ENCODE measurements at places on chromosomes 2 and 18.

GRCh38 chr2:204389120-204389519, 156.2 kb upstream of the PARD3B start:
- DNase-seq = no peak

GRCh38 chr2:36680012-36680411, 16.5 kb upstream of the VIT start:
- DNase-seq = no peak

- no peak for DNase-seq
Measured at GRCh38 chr2:109337221-109337620, 208.2 kb downstream of the SH3RF3 start.

- no peak for DNase-seq
Measured at GRCh38 chr2:85356186-85356585, 1.6 kb downstream of the ELMOD3 start.

- no peak for DNase-seq
Measured at GRCh38 chr2:118168615-118169014, 80.3 kb downstream of the INSIG2 start.

DNA sequence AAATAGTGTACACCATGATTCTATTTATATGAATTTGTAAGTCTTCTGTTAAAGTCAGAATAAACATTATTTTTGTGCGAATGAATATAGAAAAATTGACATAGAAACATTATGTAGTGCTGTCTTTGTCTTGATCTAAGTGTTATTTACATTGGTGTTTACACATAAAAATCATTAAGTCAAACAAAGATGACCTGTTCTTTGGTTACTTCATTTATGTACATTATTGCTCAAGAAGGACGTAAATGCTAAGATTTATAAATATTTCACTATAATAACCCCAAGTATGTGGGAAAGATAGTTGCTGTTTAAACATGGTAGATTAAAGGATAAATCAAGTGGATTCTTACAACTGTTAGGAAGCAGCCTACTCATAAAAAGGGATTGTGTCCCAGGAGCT, 536.8 kb upstream of the DSEL start:
- no peak for DNase-seq

- DNase-seq = no peak
Measured at GRCh38 chr2:216829533-216829932, 30.3 kb downstream of the TNP1 start.

DNA sequence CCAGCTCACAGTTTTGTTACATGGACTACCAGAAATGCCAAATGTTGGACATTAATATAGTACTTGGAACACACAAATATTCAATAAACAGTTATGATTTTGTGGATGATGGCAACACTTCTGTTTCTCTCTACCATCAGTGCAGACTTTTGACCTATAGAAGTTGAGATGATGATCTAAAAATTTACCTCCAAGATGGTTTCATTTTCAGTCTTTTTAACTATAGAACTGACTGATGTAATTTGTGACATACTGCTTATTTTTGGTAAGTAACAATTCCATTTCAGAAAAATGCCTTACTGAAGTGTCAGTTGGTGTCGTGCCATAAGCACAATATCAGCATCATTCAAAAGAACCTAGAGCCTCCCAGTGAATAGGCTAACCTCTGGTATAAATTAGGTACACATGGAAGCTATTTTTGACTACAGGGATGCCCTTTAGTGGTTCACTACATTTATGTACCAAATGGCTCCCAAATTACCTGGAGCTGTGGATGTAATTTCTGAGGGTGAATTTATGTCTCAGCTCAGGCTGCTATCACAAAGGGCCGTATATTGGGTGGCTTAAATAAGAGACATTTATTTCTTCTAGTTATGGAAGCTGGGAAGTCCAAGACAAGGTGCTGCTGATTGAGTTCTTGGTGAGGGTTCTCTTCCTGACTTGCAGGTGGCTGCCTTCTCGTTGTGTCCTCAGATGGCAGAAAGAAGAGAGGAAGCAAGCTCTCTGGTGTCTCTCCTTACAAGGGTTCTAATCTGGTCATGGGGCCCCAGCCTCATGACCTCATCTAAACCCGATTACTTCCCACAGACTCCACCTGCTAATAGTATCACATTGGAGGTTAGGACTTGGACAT, 66.5 kb downstream of the ALPK2 start:
- no peak for DNase-seq

- DNase-seq = no peak
Measured at GRCh38 chr18:63140038-63140450, 179.5 kb downstream of the BCL2 start.

DNA sequence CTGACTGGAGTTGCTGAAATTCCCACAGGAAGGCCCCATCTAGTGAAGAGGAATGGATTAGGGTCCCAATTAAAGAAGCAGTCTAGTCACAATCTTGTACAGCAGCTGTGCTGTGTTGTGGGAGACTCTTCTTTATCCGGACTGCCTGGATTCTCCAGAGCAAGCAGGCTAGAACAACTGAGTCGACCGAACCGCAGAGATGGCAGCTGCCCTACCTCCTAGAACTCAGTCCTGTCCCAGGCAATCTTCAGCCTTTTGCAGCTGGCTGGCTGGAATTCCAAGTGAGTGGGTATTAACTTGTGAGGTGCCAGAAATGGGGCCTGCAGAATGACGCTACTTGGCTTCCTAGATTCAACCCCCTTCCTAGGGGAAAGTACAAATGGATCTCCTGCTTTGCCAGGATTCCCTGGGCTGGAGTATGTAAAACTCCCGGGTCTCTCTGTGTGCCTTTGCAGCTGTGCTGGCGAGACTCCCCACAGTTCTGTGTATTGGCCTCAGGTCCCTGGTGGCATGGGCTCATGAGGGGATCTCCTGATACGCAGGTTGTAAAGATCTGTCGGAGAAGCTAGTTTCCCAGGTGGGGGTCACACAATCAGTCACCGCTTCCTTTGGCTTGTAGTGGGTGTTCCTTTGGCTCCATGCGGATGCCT, 1952.6 kb upstream of the LRRTM1 start:
- no peak for DNase-seq

- DNase-seq = no peak
Measured at GRCh38 chr18:12989397-12990122, 1.6 kb upstream of the CEP192 start.

DNA sequence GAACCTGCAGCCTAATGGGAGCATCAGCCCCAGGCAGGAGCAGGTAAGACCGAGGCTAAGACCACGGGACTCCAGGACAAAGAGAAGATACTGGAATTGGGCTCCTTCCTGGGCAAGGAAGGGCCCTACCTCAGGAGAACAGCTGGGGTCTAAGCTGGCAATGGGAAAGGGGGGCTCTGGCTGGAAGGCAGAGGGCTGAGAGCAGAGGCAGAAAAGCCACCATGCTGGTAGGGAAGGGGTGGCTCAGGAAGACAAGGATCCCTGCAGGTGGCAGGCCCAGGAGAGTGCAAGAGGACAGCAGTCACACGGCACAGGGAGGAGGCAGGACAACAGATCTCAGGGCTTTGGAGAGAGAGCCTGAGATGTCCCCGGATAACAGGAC, 203.5 kb downstream of the NDUFA10 start:
- DNase-seq = no peak

GRCh38 chr18:55316486-55317184, 271.4 kb downstream of the TCF4 start:
- no peak for DNase-seq

- DNase-seq = peak; percentile 46
Measured at GRCh38 chr18:80246445-80247392, 595 bp downstream of the PARD6G start.

DNA sequence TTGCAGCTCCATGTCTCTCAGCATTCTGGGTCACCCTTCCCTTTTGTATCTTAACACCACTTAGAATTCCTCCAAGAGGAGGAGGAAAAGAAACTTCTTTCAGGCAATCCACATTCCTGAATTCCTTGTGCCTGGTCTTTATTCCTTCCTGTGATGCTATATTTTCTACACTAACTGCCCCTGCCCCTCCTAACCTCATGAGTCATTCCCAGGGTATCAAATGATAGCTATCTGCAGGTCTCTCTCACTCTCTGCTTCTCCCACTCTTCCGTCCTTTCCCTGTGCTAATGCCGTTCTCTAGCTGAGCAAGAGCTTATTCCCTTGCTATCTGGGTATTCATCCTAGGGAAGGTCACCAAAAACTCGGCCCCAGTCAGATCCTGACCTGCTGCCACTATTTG, 395.0 kb upstream of the TCF4 start:
- no peak for DNase-seq

- DNase-seq = no peak
Measured at GRCh38 chr2:114007436-114007835, 117.5 kb downstream of the ACTR3 start.

DNA sequence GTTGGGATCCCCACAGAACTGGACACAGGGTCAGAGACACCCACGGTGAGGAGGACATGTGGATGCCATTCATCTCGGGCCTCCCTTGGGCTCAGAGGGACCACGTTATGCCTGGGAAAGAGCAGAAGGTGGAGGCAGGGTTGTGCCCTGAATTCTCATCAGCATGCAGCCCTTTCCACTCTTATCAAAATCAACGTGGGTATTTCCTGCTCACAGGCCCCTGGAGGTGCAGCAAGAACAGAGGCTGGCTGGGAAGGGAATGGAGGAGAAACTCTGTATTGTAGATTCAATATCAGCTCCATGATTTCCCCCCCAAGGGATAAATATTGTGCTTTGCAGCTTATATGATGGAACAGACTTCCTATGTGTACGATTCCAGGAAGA, 90.9 kb downstream of the SETBP1 start:
- DNase-seq = no peak

DNA sequence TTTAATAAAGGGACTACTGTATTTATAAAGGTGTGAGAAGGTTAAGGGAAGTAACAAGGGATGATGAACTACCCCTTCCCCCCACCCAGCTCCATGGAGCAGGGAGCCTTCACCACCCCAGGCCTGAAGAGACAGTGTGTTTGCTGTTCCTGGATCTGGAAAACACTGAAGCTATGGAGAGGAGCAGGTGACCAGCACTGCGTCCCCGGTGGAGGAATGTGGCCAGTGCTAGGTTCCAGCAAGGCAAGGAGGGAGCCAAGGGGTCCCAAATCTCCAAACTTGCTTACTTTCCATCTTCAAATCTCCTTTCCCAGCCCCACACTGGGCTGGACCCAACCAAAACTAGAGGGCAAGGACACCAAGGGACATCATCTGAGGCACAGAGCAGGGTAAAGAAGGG, 128.7 kb upstream of the CD302 start:
- DNase-seq = no peak

DNA sequence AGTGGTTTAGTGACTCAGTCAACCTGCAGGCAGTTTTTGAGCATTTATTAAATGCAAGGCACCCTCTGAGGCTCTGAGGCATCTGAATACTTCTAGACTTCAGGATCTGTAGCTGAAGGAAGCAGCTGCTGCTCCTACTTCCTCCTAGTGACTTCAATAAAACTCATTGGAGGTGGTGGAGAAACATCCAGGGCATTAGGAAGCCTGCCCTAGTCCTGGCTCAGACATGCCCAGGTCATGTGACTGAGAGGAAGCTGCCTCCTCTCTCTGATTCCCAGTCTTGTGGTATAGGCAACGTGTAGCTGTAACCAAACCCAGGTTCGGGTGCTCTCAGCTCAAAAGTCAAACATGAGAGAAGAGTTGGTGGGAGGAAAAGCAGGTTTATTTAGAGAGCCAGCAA, 287.2 kb upstream of the GYPC start:
- no peak for DNase-seq

DNA sequence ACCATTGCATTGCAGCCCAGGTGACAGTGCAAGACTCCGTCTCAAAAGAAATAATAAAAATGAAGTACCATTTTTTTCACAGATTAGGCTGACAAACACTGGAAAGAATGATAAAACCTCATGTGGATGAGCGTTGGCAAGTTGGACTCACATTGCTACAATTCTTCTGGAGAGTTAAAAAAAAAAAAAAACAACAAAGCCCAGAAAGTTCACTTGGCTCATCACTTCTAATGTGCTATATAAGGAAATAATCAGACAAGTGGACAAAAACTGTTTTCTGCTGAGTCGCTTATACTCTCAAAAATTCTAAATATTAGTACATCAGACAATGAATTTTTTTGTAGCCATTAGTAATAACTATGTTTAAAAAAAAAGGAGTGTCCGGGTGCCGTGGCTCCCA, 38.4 kb downstream of the PKP4 start:
- DNase-seq = no peak

DNA sequence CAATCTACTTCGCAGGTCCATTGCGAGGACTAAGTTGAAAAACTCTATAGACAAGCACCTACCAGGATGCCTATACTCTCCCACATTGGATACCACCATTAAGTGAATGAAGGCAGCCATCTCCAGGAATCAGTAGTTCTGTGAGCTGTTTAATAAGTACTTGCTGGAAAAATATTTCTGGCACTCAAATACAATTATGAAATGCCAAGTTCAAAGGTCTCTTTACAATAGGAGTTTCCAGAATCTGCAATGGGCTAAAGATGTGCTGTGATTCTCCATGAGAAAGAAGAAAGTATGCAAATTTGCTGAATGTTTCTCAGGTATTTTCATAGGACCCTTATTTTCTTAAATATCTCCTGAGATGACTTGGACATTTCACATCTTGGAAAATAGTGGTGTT, 103.0 kb downstream of the AP1S3 start:
- no peak for DNase-seq

GRCh38 chr2:274503-274902, 9.8 kb downstream of the ACP1 start:
- DNase-seq = no peak

DNA sequence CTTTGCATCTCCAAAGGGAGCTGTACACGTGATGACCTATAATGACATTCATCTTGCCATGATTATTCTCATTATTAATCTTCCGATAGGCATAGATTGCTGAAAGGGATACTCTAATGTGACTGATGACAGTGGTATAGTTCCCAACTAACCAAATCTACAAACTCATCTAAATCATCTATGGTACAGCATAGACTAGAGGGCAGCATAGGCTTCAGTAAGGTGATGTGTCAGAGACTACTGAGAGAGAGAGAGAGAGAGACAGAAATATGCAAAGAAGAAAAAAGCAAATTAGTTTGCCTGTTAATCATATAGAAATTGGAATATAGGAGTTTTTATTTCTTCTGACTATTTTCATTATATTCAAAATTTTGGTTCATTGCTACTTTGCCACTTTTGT, 89.3 kb downstream of the CSRNP3 start:
- no peak for DNase-seq

- DNase-seq = no peak
Measured at GRCh38 chr2:52886556-52886955, 881.0 kb upstream of the CHAC2 start.

- DNase-seq = no peak
Measured at GRCh38 chr2:15527074-15527739, 33.9 kb downstream of the NBAS start.

GRCh38 chr2:149438330-149438960, 108.1 kb downstream of the LYPD6 start:
- DNase-seq = no peak

GRCh38 chr18:5475267-5475666, 68.5 kb downstream of the EPB41L3 start:
- DNase-seq = no peak

GRCh38 chr2:204586444-204587180, 41.3 kb downstream of the PARD3B start:
- DNase-seq = no peak

Data from GM12891 (cell line).